ENCODE measurements at places on chromosomes 2 and 18.
A peak's percentile ranks its signal among the peaks of the same experiment; 100 is the strongest.

- peak; percentile 74 for DNase-seq
Measured at GRCh38 chr2:231925303-231926179, 655 bp downstream of the NPPC start.

DNA sequence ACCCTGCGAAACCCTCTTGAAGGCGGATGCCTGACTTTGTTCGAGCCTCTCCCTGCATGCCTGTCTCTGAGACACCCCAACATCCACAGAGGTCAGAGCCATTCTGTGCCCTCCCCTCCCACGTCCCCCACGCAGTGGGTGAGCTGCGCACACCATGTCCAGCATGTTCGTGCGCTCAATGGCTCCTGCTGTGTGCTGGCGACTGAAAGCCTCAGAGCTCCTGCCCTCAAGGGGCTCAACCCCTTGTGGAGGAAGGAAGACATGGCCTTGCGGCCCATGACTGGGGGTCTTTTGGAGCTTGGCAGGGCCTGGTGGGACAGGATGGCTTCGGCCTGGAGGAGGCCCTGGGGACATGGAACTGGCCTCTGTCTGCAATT, 45.7 kb downstream of the ANKMY1 start:
- no peak for DNase-seq

- DNase-seq, result no peak
Measured at GRCh38 chr2:112305132-112305531, 29.7 kb downstream of the ZC3H6 start.

DNA sequence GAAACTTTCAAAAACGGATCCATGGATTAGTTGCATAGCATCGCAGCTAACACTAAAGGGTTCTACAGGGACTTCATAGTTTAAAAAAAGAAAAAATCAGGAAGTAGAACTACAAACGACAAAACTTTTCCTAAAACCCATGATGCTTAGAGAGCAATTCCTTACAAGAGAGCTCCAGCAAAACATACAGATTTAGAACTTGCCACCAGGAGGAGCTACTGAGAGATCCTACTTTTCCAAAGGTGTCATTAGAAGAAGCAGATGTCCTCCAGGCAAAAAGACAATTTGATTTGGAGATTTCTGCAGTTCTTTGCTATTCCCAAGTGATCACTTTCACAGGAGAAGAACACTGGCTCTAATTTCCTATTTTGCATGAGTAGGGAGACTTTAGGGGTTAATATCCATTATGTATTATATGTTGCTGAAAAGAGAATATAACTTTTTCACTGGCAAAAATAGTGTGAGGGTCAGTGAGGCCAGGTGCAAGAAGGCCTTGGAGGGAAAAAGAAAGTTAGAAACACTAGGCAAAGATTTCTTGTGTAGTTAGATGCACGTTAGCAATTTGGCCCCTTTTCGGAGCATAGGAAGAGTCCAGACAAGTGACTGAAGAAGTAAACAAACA, 436.2 kb downstream of the SUCLG1 start:
- peak; percentile 53 for DNase-seq

DNA sequence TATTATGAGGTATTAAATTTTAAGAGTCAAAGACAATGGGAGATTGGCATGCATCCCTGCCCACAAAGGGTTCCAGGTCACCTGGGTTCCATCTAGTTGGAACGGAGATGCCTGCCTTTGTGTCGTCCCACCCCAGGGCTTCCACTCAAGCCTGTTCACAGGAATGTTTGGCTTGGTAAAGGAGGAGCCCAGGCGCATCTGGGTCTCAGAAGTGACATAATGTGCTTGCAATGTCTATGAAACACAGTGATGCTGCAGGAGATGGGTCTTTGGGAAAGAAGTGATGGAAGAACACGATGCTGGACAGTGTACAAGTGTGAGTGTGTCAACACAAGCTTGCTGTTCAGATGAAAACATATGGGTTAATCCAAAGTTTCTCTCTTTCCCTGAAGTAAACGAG, 49.6 kb upstream of the ZNF396 start:
- peak; percentile 53 for DNase-seq

GRCh38 chr2:151661625-151662024, 72.7 kb downstream of the NEB start:
- no peak for DNase-seq

DNA sequence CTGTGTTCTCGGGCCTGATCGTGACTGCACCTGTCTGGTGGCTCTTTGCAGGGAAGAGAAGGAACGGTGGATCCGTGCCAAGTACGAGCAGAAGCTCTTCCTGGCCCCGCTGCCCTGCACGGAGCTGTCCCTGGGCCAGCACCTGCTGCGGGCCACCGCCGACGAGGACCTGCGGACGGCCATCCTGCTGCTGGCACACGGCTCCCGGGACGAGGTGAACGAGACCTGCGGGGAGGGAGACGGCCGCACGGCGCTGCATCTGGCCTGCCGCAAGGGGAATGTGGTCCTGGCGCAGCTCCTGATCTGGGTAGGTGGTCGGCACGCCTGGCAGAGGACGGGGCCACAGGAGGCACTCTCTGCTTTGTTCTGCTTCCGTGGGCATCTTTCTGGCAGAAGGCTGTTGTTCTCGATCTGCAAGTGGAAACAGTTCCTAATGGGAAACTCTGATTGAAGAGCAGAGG, 48.0 kb downstream of the GBX2 start:
- DNase-seq, result no peak

Data from fibroblast of skin of back (primary cell).